ENCODE measurements at places on chromosomes 13 and 19.

GRCh38 chr13:114229506-114229905 lies 5.2 kb upstream of the CDC16 start:
- DNase-seq: no peak

- DNase-seq: no peak
Observed at GRCh38 chr13:33003458-33004019, 12.7 kb upstream of the KL start.

- no peak for DNase-seq
Observed at GRCh38 chr13:75356421-75356820, 125.5 kb downstream of the TBC1D4 start.

GRCh38 chr13:107441279-107441678 lies 774.1 kb downstream of the LIG4 start:
- DNase-seq: no peak

- no peak for DNase-seq
Observed at GRCh38 chr13:114027046-114027715, 53.3 kb upstream of the C13orf46 start.

- DNase-seq: no peak
Observed at GRCh38 chr19:16893686-16893989, 4.8 kb downstream of the F2RL3 start.

DNA sequence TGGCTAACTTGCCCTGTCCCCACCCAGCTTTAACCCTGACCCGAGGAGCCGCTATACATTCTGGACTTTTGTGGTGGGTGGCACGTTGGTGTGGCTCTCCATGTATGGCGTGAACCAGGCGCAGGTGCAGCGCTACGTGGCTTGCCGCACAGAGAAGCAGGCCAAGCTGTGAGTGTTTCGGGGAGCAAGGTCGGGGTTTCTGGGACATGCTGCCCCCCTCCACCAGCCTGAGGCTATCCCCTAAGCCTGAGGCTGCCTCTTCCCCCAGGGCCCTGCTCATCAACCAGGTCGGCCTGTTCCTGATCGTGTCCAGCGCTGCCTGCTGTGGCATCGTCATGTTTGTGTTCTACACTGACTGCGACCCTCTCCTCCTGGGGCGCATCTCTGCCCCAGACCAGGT lies 6.0 kb downstream of the SLC5A5 start:
- DNase-seq: no peak

DNA sequence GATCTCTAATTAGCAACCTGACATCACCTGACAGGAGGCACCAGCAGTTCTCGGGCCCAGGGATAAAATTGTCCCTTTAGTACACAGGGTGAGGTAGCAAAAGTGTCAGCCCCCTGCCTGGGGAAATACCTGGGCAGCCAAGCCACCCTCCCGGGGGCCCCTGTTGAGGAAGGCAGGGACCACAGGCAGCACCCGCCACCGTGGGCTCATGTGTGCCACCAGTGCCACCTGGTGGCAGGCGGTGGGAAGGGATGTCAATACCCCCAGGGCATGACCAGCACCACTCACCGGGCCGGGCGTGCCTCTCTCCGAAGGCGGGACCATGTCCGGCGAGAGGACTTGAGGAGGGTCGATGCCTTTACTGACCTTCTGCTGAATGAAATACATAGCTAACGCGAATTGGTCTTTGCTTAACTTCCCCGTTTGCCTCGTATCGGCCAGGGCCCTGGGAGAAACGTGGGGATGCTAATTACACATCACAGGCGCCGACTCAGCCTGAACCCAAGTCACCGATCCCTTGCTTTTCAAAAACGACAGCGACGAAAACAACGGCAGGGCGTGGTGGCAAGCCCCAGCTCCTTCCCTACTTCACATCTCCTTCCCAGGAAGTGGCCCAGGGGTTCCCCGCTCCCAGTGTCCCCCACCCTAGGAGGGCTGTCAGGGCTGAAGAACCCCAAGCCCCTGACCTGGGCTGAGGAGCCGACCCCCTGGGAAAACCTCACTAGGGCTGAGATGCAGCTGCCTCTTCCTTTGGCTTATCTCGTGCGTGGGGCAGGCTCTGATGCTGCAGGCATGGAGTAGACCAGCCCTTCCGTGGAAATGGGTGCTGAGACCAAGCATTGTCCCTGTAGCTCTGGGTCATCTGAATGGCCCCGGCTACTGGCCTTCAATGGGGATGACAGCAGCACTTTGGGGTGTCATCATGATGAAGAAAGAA lies 53.8 kb downstream of the EPS15L1 start:
- peak; percentile 32 for DNase-seq

GRCh38 chr19:17883627-17884410 lies 12.1 kb downstream of the SLC5A5 start:
- no peak for DNase-seq

- no peak for DNase-seq
Observed at GRCh38 chr19:53704011-53704410, 72.2 kb downstream of the DPRX start.

All from stimulated activated CD8-positive, alpha-beta memory T cell treated with anti-CD3 and anti-CD28 coated beads, Interleukin-7, amount 100 ng/mL, for 48 hours (primary cell).